Sigmoid colon (tissue), 7 donors: ENCODE measurements at places on chromosomes 5 and 9. TPM values are rescaled to one million over a fixed set of nuclear protein-coding genes. Genes with fewer than 3 reads are reported as not detected.

DNA sequence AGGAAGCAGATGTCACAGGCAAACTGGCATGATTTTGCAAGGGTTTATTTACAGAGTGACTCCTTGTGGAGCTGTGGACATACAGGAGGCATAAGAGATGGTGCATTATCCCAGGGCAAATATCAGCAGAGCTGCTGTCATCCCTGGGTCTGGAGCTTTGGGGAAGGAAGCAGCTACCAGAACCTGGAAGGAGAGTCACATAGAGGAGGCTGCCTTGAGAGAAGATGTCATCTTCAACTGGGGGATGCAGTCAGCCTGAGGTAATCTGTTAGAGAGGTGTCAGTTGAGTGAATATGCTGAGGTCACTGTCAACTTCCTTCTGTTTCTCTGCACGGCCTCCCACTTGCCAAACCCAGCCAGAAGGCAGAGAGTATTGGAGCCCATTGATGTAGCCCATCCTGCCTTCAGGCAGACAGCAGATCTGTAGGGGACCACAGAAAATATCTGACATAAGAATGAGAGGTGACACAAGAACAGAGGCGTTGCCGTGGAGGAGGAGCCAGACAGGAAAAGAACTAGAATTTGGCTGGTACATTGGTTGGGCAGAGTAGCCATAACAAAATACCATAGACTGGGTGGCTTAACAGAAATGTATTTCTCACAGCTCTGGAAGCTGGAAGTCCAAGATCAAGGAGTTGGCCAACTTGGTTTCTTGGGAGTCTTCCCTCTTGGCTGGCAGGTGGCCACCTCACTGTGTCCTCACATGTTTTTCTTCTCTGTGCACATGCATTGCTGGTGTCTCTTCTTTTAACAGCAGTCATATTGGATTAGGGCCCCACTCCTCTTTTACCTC lies 102.8 kb downstream of the SNX18 start:
- H3K4me1 ChIP-seq: peaks cover 11% of the 10 kb centered on the region
- no peaks in the 10 kb centered on the region for H3K36me3 ChIP-seq
- no peak overlapping the region for H3K4me3 ChIP-seq
- H3K27me3 ChIP-seq: no peaks in the 10 kb centered on the region
- H3K27ac ChIP-seq: no peak overlapping the region

DNA sequence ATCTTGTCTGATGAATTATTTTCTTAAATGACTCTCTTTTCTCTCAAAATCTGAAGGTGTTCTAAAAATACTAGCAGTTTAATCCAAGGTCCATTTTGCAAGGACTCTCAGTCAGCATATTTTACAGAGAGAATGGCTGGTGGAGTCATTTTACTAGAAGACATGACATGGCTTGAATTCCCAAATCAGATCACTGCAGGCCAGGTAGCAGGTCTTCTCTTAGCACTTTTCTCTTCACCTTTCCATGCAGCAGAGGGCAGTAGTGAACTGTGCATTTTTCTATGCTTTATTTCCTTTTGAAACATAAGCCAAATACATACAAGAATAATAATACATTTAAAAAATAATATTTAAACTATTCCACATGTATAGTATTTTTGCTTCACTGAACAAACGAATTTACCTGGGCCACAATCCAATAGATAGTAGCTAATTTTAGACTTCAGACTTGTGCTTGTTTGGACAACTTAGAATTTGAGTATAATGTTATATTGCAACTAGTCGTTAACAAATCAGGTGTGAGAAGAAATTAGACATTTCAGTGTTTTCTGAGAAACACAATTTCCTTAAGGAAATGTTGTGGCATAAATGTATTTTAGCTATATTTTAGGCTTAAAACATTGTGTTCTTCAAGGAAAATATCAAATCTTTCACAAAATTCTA lies 289.4 kb upstream of the DAB2 start:
- H3K36me3 ChIP-seq: no peaks in the 10 kb centered on the region
- DNase-seq: no peak
- H3K27ac ChIP-seq: no peak overlapping the region

DNA sequence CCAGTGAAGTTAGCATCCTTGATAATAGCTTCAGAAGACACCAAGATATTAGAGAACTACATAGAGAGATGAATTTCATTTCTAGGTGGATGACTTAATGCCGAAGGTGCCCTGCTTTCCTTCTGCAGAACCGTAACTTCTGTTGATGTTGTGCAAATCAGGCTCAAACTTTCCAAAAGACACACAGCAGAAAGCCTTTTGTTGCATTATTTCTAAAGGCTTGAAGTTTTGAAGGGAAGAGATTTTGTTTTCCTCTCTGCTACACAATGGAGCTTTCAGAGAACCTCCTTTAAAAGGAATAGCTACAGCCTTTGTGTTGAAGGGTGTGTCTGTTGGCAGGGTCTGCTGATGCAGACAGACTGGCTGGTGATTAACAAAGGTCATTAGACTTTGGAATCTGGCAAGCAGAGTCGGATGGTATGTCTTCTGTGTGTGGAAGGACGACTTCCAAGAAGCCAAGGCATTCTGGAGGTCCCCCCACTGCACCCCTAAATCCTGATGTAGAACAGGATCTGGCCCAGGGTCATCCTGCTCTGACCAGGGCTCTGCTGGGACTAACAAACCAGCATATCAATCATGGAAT lies 57.8 kb downstream of the ZNF462 start:
- H3K27ac ChIP-seq: peak overlapping the region; percentile 77
- no peak for DNase-seq
- no peak overlapping the region for H3K4me3 ChIP-seq
- H3K27me3 ChIP-seq: no peaks in the 10 kb centered on the region
- peaks cover 70% of the 10 kb centered on the region for H3K4me1 ChIP-seq
- H3K36me3 ChIP-seq: peaks cover 26% of the 10 kb centered on the region

DNA sequence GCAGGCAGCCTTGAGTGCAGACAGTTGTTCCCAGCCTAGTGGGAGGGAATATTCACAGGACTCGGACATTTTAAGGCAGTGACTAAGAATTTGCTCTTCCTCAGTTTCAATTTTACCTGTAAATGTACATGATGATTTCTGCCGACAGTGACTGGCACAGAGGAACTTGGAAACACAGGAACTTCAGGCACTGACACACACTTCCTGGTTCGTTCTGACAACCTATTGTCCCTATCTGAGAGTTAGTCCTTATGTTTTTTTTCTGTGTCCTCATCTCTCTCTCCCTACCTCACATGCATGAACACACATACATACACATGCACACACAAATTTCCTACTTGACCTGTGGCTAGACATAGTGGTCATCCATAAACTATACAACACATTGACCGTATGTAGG lies 89.4 kb upstream of the CD180 start:
- H3K4me3 ChIP-seq: no peak overlapping the region
- H3K4me1 ChIP-seq: peaks cover 35% of the 10 kb centered on the region
- no peaks in the 10 kb centered on the region for H3K36me3 ChIP-seq

Gene SLC27A4
- total RNA-seq: 12.2 TPM
